WTC11 (cell line): ENCODE measurements at places on chromosomes 7 and 10. TPM values are rescaled to one million over a fixed set of nuclear protein-coding genes. Genes with fewer than 3 reads are reported as not detected.

ACSL5 gene
- 0.18 to 0.37 TPM (median 0.22 TPM) in 3 replicates for total RNA-seq

HOXA5 gene
- 0.14 TPM in 1 of 3 replicates, not detected in the others for total RNA-seq

PMPCB gene
- 74.4 to 77.6 TPM (median 75.5 TPM) in 3 replicates for total RNA-seq

FOXP2 gene
- 0.14 to 0.39 TPM (median 0.17 TPM) in 3 replicates for total RNA-seq

EN2 gene
- not detected in 3 replicates for total RNA-seq

DNA sequence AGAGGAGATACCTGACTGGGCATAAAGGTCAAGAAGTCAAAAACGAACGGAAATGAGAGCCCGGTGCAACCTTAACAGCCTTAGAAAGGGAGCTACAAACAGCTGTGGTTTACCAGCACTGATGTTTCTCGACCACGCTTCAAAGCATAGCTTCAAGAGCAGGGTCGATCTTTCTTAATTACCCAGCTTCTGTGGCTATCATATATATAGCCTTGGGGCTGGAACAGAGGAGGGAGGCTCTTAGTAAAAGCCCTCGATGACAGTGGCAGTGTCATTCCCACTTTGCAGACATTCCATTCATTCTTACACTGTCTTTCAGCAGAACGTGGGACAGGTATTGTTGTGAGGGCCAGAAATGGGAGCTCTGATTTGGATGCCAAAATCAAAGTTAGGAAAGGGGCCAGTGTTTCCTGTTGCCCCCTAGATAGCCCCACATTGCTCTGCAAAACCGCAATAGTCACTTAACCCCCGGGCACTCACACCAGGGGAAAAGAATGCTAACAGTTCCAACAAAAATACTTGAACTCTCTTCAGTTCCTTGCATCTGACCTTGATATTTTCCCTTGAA is 141.5 kb downstream of the MTPAP start:
- no peak for DNase-seq

DNA sequence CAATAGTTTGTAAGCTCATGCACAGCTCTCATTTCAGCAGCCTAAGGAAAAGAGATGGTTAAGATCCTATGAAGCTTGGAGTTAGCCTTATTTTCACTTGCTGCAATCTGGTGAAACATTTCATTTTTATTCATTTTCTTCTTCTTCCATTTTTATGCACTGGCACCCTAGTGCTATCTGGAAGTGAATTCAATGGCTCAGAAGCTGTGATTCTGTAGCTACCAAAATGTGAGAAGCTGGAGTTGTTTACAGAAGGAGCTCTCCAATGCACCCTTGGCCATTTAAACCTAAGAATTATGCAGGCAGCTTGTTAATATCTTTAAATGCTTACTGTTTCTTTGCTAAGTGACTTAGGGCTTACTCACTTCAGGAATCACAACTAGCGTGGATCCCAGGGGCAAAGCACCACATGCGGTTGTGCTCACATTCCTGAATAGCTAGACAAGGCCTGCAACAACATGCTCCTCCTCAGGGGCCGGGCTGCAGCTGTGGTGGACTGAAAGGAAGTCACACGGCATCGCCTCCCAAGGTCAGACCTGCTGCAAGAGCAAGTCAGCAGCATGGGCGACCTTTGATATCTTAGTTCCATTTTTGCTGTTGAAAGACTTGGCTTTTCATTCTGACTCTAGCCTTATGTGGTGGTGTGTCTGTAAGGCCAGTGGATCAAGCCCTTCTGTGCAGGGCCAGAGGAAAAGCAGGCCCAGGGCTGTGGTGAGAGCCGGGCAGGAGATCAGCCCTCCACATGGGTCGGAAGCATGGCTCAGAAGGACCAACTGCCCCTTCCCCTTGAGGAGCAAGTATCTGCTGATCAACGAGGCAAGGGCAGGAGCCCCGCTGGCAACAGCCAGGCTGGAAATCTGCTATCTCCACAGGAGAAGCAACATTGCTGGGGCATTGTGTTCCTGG is 91.9 kb upstream of the MBL2 start:
- peak; percentile 54 for DNase-seq

GRCh38 chr10:83678850-83679249 is 460.5 kb upstream of the GHITM start:
- DNase-seq: no peak

GRCh38 chr7:95527033-95527775 is 41.5 kb downstream of the ASB4 start:
- peak; percentile 62 for DNase-seq

DNA sequence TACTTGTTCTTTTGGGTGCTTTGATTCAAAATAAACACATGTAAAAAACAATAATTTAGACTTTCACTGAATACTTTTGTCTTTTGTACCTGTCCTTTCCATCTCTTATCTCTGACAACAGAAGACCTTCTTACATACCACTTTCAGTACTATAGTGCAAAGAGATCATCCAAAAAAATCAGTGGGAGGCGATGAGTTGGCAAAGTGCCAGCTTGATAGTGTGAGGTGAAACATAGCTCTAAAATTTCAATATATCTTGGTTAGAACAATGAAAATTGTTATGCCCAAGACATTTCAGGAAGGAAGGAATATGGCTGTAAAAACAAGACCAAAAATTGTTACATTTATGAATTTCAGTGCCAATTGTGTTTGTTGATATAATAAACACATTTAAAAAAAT is 390.2 kb upstream of the COBL start:
- DNase-seq: no peak

DNA sequence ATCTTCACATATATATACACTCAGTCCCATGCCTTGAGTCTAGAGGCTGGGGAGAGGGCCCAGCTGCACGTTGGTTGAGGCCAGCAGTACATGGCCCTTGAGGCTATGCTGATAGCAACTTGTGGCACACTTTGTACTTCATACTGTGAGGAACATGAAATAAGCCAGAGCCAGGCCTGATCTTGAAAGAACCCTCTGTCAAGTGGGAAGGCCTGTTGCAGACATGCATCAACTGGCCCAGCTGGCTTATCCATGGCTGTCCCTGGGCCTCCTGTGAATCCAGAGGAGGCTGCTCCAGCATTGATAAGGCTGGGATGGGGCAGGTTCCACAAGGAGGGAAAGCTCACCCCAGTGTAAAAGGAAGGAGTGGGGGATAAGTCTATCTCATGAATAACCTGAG is 140.4 kb downstream of the NRF1 start:
- DNase-seq: no peak
